H1 (cell line): ENCODE measurements at places on chromosomes 3 and 15. TPM values are rescaled to one million over a fixed set of nuclear protein-coding genes. Genes with fewer than 3 reads are reported as not detected.

DNA sequence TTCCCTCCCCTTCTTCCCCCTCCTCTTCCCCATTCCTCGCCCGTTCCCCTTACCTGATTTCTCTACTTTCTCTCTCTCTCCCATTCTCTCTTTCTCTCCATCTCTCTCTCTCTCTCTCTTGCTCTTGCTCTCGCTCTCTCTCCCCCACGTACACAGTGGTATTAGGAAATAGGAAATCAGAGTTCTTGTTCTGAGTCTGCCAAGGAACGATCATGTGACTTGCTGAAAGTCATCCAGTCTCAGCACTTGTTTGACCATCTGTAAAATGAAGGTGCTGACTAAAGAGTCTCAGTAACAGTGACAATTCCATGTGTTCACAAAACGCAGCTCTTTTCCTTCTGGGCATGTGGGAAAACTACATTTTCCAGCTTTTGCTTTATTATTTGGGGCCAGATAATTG is 445.0 kb upstream of the TGFBR2 start:
- no peaks in the 10 kb centered on the region for H3K36me3 ChIP-seq
- no peak for DNase-seq
- H3K27me3 ChIP-seq = no peaks in the 10 kb centered on the region
- H3K4me1 ChIP-seq = no peaks in the 10 kb centered on the region
- H3K27ac ChIP-seq = no peak overlapping the region

DNA sequence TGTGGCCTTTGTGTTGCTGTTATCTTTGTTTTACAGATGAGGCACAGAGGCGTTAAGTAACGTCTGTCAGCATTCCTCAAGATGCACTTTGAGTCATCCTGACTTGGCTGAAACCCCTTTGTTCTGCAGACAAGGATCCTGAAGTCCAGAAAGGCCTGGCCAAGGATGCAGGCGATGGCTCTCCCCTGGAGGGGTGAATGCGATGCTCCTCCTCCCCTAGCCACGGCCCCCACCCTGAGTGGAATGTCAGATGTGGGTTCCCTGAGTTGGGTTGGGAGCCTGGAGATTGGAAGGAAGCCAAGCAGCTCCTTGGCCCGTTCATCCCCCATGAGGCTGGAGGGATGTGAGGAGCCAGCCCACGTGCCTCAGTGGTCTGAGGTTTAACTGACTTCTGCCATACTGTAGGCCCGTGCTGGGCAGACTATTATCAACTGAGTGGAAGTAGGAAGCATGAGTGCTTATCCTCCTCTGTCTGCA is 43.3 kb downstream of the POMGNT2 start:
- no peak for DNase-seq
- no peaks in the 10 kb centered on the region for H3K27me3 ChIP-seq
- H3K27ac ChIP-seq = no peak overlapping the region
- peaks cover 3% of the 10 kb centered on the region; the same call in 1 of the 2 replicates for H3K4me1 ChIP-seq

GRCh38 chr3:128814519-128815317 is 64.7 kb upstream of the ACAD9 start:
- H3K27ac ChIP-seq = no peak overlapping the region
- H3K4me3 ChIP-seq = no peak overlapping the region
- no peaks in the 10 kb centered on the region for H3K27me3 ChIP-seq
- H3K36me3 ChIP-seq = peaks cover 69% of the 10 kb centered on the region

GRCh38 chr15:85667491-85668424 is 127.0 kb downstream of the KLHL25 start:
- no peak overlapping the region for H3K4me3 ChIP-seq
- no peaks in the 10 kb centered on the region for H3K4me1 ChIP-seq
- no peak overlapping the region for H3K27ac ChIP-seq
- H3K27me3 ChIP-seq = no peaks in the 10 kb centered on the region
- DNase-seq = no peak
- peaks cover 6% of the 10 kb centered on the region; the same call in 1 of the 2 replicates for H3K36me3 ChIP-seq

DNA sequence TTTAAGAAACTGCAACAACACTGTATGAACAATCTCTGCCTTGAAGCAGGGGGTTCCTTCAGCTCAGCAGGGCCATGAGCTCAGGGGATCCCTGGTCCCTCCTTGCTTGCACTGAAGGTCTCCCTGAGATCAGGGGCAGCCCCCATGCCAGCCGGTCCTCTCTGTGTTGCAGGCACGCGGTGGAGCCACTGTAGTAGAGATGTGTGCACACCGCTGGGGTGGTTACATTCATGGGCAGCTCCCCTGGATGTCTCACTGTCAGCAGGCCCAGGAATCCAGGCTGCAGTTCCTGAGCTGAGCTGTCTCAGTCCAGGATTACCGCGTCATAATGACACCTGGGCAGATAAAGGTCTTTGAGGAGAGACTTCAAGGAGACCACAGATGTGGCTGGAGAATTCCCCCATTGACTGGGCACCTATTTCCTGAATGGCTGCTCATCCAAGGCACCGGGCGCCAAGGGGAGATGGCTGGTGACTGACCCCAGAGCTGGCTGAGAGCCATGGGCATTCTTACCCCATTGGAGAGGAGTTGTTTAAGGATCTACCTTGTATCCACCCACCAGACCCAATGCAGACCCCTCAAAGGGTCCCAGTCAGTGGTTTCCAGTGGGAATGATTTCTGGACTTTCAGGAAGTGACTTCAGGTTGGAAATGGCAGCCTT is 10.4 kb upstream of the KLF13 start:
- H3K36me3 ChIP-seq = no peaks in the 10 kb centered on the region
- no peak for DNase-seq

DNA sequence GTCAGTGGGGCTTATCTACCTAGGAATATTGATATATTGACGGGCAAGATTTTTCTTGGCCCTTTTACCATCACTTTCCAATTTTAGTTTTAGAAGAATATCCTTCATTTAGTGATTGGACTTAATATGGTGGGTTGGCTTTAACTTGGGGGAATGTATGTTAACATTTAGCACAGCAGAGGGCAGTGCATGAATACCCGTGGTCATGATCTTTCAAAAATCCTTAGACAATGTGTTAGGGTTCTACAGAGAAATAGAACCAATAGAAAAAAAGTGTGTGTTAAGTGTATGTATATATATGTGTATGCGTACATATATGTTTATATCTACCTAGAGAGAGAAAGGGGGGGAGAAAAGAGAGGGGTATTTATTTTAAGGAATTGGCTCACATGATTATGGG is 36.9 kb downstream of the GPR171 start:
- H3K36me3 ChIP-seq = 0 out of 2 replicates have a peak, but pooled peaks cover 2% of the 10 kb centered on the region
- H3K27ac ChIP-seq = no peak overlapping the region
- no peaks in the 10 kb centered on the region for H3K27me3 ChIP-seq
- H3K4me3 ChIP-seq = no peak overlapping the region

DNA sequence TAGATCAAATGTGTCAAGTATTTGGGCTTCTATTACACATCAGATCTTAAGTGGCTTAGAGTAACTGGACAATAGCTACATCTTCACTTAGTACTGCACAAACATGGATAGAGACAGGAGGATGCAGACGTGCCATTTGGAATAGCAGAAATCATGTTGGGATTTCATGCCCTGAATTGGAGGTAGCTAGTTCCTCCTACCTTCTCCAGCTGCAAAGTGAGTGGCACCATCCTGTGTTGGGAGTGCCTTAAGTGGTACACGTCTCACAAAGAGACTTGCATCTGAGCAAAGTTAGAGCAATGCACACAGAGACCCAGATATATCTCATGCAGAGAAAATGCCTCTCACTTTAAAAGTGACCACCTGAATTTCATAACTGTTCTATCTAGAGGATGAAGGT is 136.5 kb downstream of the SSR3 start:
- no peak overlapping the region for H3K27ac ChIP-seq
- no peak for DNase-seq
- no peak overlapping the region for H3K4me3 ChIP-seq
- no peaks in the 10 kb centered on the region for H3K4me1 ChIP-seq

GRCh38 chr3:179324270-179324754 is 1.5 kb downstream of the ZNF639 start:
- H3K27me3 ChIP-seq = no peaks in the 10 kb centered on the region
- H3K36me3 ChIP-seq = peaks cover 29% of the 10 kb centered on the region
- peaks cover 2% of the 10 kb centered on the region for H3K4me1 ChIP-seq
- DNase-seq = no peak
- no peak overlapping the region for H3K27ac ChIP-seq
- peak overlapping the region; percentile 65 for H3K4me3 ChIP-seq

- H3K4me1 ChIP-seq = no peaks in the 10 kb centered on the region
- H3K36me3 ChIP-seq = no peaks in the 10 kb centered on the region
- H3K27me3 ChIP-seq = peaks cover 8% of the 10 kb centered on the region
- H3K27ac ChIP-seq = no peak overlapping the region
Measured at GRCh38 chr3:43155464-43156121, 49.7 kb upstream of the POMGNT2 start.

DNA sequence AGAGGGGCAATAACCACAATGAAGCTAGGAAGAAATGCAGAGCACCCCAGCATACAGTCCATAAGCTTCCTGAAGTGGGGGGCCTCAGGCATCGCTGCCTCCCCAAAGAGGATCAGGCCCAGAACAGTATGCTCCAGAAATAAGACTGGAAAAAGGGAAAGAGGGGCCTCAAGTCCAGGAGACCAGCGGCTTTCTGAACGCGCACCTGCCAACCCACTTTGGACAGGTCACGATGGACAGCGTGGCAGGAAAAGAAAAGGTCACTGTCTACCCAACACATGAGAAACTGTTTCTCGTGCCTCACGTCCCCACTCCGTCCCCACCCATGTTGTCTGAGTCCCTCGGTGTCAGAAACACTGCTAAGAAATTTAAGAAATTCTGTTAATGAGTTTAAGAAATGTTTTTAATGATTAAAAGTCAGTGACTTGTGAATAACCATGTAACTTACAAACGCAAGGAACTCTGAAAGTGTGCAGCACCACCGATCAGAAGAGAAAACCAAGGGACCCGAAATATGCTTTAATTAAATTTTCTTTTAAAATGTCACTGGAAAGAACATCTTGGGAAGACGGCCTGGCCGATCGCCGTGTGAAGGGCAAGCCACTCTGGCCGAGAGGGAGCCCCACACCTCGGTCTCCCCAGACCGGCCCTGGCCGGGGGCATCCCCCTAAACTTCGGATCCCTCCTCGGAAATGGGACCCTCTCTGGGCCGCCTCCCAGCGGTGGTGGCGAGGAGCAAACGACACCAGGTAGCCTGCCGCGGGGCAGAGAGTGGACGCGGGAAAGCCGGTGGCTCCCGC is 1.7 kb upstream of the PPARG start:
- no peaks in the 10 kb centered on the region for H3K4me1 ChIP-seq
- H3K27me3 ChIP-seq = peaks cover 58% of the 10 kb centered on the region
- H3K4me3 ChIP-seq = peak overlapping the region; percentile 58

DNA sequence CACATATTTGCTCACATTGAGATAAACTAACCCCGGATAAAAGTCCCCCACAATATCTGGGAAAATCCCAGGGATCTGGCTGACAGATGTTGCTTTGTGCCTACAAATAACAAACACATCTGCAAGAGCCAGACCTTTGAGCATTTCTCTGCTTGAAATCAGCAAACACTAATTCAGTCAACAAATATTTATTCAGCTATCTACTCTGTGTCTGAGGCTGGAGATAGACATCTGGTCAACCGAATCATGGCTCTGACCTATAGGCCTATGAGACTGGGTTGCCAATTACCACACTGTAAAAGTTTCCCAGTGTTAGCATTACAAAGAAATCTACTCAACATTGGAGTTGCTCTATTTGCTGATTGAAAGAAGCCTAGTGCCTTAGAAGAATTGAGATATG is 201.1 kb upstream of the CADPS start:
- no peaks in the 10 kb centered on the region for H3K27me3 ChIP-seq
- no peaks in the 10 kb centered on the region for H3K36me3 ChIP-seq
- no peak for DNase-seq

Gene C3orf33
- total RNA-seq = 2.4 and 3.4 TPM in 2 replicates

Gene PLOD2
- 25.7 and 28.7 TPM in 2 replicates for total RNA-seq

Gene CLDN18
- not detected in 2 replicates for total RNA-seq

Gene PLA2G4E
- total RNA-seq = not detected in 2 replicates

Gene CPNE9
- total RNA-seq = 4.4 and 4.8 TPM in 2 replicates

Gene TICRR
- 34.8 and 37.3 TPM in 2 replicates for total RNA-seq

Gene IQCF5
- total RNA-seq = not detected in 2 replicates
